ENCODE measurements at places on chromosomes 1 and 21. TPM values are rescaled to one million over a fixed set of nuclear protein-coding genes. Genes with fewer than 3 reads are reported as not detected.

JAK1 gene
- total RNA-seq, result 49.0 TPM

RIPPLY3 gene
- not detected for total RNA-seq

GUCA2B gene
- not detected for total RNA-seq

NCMAP gene
- total RNA-seq, result 0.16 TPM

LRRC8B gene
- total RNA-seq, result 19.6 TPM

ZBTB37 gene
- total RNA-seq, result 5.0 TPM

GRCh38 chr1:64229307-64229706 is 25.9 kb downstream of the UBE2U start:
- no peak for ATAC-seq

- no peak for ATAC-seq
Measured at GRCh38 chr1:64302971-64303370, 99.5 kb downstream of the UBE2U start.

- ATAC-seq, result no peak
Measured at GRCh38 chr1:204581759-204582158, 65.6 kb downstream of the MDM4 start.

All from esophagus mucosa (tissue), 1 donor.